ENCODE measurements at places on chromosomes 4 and X. TPM values are rescaled to one million over a fixed set of nuclear protein-coding genes. Genes with fewer than 3 reads are reported as not detected.

The H2BW2 gene
- not detected for total RNA-seq

DNA sequence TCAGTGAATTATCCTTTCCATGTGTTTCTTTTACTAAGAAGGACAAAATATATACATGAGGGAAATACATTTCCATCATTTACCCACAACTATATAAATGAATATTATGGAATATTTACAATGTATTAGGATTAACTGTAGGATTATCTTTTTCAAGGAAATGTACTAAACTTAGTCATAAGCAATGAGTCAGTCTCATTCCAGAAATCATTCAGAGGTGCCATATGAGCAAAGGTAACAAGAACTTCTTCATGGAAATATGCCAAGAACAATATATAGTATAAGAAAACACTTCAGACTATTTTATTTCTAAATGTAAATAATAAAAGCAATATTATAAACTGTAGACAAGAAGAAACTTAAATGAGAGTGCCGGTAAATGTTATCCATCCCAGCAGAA is 67.1 kb downstream of the USP38 start:
- DNase-seq: peak; percentile 29

- peak; percentile 11 for DNase-seq
Measured at GRCh38 chrX:119226446-119226845, 9.6 kb upstream of the PGRMC1 start.

GRCh38 chr4:178693816-178694215 is 1251.6 kb upstream of the AGA start:
- DNase-seq: no peak

- no peak for DNase-seq
Measured at GRCh38 chr4:169070071-169070894, 60.2 kb upstream of the CBR4 start.

- DNase-seq: peak; percentile 10
Measured at GRCh38 chr4:94577136-94577535, 125.4 kb downstream of the PDLIM5 start.

DNA sequence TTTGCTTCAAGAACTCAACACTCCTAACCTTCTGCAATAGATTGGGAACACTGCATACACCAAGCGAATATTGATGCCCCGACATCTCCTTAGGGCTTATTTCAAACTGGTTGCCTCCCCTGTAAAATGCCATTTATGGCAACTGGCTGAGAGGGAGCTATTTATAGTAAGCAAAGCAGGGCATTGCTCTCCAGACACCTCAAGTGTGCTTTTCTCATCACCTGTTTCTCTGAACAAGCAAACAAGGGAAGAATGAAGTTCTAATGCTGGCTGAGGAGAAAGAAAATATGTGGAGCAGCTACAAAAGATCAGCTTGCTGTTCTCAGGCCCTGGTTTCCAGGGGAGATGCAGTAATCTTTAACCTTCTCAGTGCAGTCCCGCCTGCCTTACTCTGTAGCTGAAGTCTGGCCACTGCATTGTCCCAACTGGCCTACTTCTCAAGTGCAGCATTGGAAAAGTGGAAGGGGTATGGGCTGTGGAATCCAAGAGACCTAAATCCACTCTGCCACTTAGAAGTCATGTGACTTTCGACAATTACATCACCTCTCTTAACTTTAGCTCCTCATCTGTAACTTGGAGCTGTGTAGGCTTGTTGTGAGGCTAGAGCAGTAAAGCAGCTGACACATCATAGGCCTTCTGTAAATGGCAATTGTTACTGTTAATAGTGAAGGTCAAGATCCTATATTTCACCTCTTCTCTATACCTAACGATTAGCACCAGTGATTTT is 47.9 kb upstream of the FGF13 start:
- no peak for DNase-seq

- no peak for DNase-seq
Measured at GRCh38 chrX:13360146-13360545, 40.3 kb upstream of the ATXN3L start.

GRCh38 chrX:16120431-16120830 is 2.9 kb upstream of the GRPR start:
- no peak for DNase-seq

GRCh38 chrX:447052-447451 is 60.3 kb upstream of the PPP2R3B start:
- no peak for DNase-seq

DNA sequence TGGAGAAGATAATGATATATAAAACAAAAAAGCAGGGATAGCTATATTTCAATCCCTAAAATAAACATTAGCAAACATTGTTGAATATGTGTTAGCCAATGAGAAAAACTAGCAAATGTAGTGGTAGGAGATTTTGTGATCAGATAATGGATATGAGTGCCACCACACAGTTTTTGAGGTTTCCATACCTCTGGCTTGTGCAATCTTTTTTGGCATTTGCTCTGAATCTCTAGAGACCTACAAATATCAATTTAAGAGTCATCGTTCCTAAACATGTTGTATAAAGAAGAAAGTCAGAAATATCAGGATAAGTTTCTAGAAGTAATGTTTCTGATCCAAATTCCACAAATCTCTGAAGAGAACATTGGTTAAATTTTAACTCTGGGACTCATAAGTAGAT is 308.7 kb downstream of the PDGFC start:
- DNase-seq: no peak

DNA sequence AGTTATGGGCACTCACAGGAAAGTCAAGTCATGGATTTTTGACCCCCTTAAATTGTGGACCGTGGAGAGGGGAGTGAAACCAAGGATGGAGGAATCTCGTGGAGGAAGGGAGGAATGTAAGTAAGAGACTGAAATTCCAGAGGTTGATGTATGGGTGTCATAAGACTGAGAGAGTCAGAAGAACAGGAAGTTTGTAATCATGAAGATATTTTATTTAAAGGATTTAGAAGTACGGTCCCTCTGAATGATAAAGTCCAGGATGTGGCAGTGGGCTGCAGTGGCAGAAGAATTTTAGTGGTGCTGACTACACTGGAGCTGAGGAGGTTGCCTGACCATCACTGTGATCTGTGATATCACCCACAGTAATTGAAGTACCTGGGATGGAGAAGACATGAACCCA is 57.8 kb downstream of the DCLK2 start:
- peak; percentile 24 for DNase-seq

- DNase-seq: no peak
Measured at GRCh38 chr4:147354237-147354636, 126.7 kb upstream of the EDNRA start.

- DNase-seq: no peak
Measured at GRCh38 chr4:43843501-43843900, 605.1 kb downstream of the KCTD8 start.

DNA sequence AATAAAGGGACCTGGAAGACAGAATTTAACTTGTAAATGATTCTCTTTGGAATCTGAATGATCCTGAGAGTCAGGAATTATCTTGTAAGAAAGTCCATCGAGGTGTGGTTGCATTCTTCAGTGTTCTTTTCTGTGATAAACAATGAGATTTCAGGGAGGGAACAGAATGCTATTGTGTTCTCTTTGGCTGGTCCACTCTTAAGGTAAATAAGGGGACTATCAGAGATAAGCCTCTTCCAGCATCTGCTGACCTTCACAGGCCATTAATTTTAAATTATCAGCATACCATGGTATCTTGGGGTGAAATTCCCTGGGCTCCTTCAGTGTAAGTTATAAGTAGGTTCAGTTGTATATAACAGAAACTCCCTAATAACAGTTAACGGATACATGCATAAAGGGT is 107.1 kb upstream of the ARHGAP24 start:
- DNase-seq: no peak

DNA sequence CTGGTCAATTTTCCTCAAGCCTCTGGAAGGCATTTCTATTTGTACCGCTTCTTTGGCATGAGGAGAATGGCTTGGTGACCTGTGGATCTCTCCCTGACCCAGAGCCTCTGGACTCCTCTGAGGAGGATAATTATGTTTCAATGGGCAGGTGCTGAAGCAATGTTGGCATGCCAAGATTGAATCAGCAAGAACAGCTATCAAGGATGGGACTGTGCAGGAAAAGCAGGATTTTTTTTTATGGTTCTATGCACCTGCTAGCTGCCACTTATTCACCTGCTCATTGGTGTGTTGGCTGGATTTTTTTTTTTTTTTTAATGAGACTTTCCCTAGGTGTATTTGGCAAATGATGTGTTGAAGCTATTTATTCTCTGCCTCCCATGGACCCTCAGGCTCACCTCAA is 821.2 kb downstream of the RPA4 start:
- no peak for DNase-seq
